ENCODE measurements at places on chromosomes 6 and 20.

- no peak for DNase-seq
Observed at GRCh38 chr6:109255946-109256640, 126.2 kb downstream of the CD164 start.

GRCh38 chr6:55827818-55828522, 47.4 kb downstream of the BMP5 start:
- no peak for DNase-seq

DNA sequence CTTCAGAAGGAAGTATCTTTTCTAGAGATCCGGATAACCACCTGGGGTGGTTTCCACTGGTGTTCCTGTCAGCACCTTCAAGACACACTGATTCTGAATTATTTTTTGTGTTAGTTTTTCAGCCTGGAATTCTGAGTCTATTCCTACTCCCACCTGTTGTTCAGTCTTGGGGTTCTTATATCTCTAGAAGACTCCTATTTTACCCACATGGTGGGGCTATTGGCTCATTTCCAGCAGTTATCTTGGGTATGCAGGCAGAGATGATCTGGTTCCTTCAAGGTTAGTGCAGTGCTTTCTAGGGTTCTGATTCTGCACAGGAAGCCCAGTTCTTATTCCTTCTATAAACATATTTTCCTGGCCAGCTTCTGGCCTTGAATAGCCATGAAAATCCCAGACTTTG, 175.6 kb upstream of the PDE7B start:
- peak; percentile 45 for DNase-seq

DNA sequence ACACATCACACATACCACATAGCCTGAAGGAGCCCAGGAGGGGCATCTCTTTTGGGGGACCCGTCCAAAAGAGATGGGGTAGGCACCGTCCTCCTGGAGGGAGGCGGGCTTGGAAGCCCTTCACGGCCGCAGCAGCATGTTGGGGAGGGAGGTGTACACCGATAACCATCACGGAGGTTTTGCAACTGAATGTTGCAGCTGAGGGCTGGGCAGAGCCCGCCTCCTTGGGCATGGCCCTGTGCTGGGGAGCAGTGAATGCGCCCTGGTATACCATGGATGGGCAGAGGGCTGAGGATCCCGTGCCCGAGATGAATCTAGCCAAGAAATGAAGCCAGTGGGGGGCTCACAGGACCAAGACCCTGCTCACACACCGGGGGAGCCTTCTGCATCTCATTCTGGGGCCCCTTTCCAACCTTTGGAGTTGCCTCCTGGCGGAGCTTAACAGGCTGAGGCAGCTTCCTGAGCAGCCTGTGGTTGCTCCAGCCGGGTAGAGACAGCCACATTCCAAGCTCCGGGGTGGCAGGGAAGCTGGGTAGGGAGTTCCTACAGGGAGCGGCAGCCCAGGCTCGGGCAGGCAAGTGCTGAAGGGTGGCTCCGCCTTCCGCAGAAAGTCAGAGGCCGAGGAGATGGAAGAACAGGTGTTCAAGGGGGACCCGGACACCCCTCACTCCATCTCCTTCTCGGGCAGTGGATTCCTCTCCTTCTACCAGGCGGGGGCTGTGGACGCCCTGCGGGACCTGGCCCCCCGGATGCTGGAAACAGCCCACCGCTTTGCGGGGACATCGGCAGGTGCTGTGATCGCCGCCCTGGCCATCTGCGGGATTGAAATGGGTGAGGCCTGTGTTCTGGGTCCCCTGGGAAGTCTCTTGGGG, at the start of gene PNPLA1:
Gene PNPLA1, plus strand, starts transcription at position 227 of the 872 bp plus-strand sequence. Its CDS starts 400 bp downstream, at position 627.
- no peak for DNase-seq
